ENCODE measurements at places on chromosomes 4 and X. TPM values are rescaled to one million over a fixed set of nuclear protein-coding genes. Genes with fewer than 3 reads are reported as not detected.

- no peak for DNase-seq
These were observed 114.1 kb upstream of the RAP2C start for GRCh38 chrX:132333351-132333750.

GRCh38 chrX:131279617-131280016, 9.5 kb downstream of the IGSF1 start:
- DNase-seq: no peak

Gene ARX
- not detected for total RNA-seq

Gene UNC5C
- total RNA-seq: 0.72 TPM

GRCh38 chr4:145663194-145663593, 16.8 kb upstream of the C4orf51 start:
- no peak for DNase-seq

Gene MAML3
- 1.0 TPM for total RNA-seq

GRCh38 chr4:113756005-113756410, 5.5 kb downstream of the CAMK2D start:
- DNase-seq: no peak

- no peak for DNase-seq
These were observed 117.3 kb downstream of the FAM133A start for GRCh38 chrX:93791304-93791703.

Gene MGAT4D
- total RNA-seq: not detected

Gene ATP7A
- 2.4 TPM for total RNA-seq

DNA sequence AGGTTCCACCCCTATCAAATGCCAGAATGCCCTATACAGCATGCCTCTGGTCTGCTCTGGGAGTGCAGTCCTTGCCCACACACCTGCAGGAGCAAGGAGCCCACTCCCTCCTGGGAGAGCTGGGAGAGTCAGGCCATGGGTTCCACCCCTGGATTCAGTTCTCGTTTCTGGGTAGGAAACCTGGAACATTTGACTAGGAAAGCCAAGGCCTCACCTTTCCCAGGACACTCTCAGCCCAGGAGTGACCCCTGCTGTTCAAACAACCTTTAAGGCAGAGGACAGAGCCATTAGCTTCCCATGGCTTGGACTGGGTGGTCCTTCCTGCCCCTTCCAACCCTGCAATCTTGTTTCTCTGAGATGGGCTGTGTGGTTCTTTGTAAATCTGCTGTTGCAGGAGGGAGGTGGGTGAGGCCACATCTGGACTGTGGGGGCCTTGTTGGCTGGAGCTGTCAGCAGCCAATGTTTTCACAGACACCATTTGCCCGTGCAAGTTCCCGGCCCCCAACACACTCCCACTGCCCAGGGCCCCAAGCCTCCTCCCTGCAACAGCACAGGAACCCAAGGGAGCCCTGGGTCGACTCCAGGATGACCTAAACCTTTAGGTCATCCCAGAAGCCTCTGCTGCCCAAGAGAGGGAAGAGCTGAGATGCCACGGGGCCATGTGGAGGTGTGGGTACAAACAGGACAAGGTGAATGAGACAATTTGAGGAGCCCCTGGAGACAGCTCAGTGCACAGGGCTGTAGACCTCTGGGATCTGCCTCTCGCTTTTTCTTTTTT, 104.4 kb downstream of the PJA1 start:
- DNase-seq: no peak
